Fibroblast of villous mesenchyme (primary cell): ENCODE measurements at places on chromosomes 3 and 15. TPM values are rescaled to one million over a fixed set of nuclear protein-coding genes. Genes with fewer than 3 reads are reported as not detected.

Gene CLDN16
- total RNA-seq: under 0.01 and 0.43 TPM in 2 replicates

Gene IL16
- total RNA-seq: 0.32 TPM in 1 of 2 replicates, not detected in the other

Gene MFGE8
- 158 and 168 TPM in 2 replicates for total RNA-seq

Gene DAPK2
- 1.3 and 8.2 TPM in 2 replicates for total RNA-seq

Gene SERPINI2
- not detected in 2 replicates for total RNA-seq

Gene SPSB4
- total RNA-seq: not detected in 2 replicates

Gene NLGN1
- 8.4 and 18.1 TPM in 2 replicates for total RNA-seq

Gene MYO5C
- under 0.01 TPM in 1 of 2 replicates, not detected in the other for total RNA-seq

Gene KNG1
- total RNA-seq: not detected in 2 replicates

Gene REC114
- total RNA-seq: not detected in 2 replicates

Gene PCSK6
- total RNA-seq: 7.7 and 10.4 TPM in 2 replicates

Gene GREM1
- total RNA-seq: 527 and 613 TPM in 2 replicates

Gene SAMD7
- not detected in 2 replicates for total RNA-seq

Gene C3orf49
- total RNA-seq: not detected in 2 replicates

Gene CISH
- 0.86 and 0.97 TPM in 2 replicates for total RNA-seq

Gene COMMD4
- total RNA-seq: 61.7 and 74.7 TPM in 2 replicates

Gene DUOX2
- not detected in 2 replicates for total RNA-seq

Gene ALAS1
- 42.5 and 52.2 TPM in 2 replicates for total RNA-seq

Gene DPPA2
- not detected in 2 replicates for total RNA-seq

Gene LSMEM2
- total RNA-seq: not detected in 2 replicates

Gene PLCH1
- 11.7 and 14.2 TPM in 2 replicates for total RNA-seq

Gene CLRN1
- not detected in 2 replicates for total RNA-seq

Gene ZNF501
- 4.3 and 5.2 TPM in 2 replicates for total RNA-seq

Gene RASGRP1
- total RNA-seq: 5.2 and 9.5 TPM in 2 replicates

Gene KY
- 0.32 TPM in 1 of 2 replicates, not detected in the other for total RNA-seq

Gene DAZL
- total RNA-seq: not detected in 2 replicates

Gene CCR5
- under 0.01 TPM in 1 of 2 replicates, not detected in the other for total RNA-seq

Gene HYAL1
- total RNA-seq: 1.6 and 2.6 TPM in 2 replicates

Gene SLC22A13
- total RNA-seq: 0.32 and 0.43 TPM in 2 replicates

Gene ATP2B2
- total RNA-seq: not detected in 2 replicates

Gene PPP1R14D
- total RNA-seq: not detected in 2 replicates
